ENCODE measurements at places on chromosomes 4 and X.

GRCh38 chr4:165175879-165176278, 31.5 kb upstream of the KLHL2 start:
- DNase-seq: no peak
- H3K27me3 ChIP-seq: peaks cover 51% of the 10 kb centered on the region
- no peaks in the 10 kb centered on the region for H3K4me1 ChIP-seq
- no peaks in the 10 kb centered on the region for H3K36me3 ChIP-seq

DNA sequence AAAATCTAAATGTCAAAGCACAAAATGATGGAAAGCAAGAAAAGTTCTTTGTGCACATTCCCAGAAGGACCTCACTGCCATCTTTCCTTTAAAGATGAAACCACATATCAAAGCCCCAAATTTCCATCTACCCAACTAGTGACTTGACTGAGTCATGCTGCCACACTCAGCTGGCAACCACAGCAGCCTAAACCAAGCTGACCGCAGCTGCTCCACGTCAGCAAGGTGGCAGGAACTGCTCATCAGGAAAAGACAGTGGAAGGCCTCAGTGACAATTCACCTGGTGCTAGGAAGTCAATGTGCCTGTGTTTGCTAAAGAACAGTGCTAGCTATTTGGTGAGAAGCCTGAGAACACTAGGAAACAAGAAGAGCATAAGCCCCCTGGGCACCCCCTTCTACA, 26.1 kb downstream of the ACOX3 start:
- peak overlapping the region; percentile 68 for H3K4me3 ChIP-seq
- no peaks in the 10 kb centered on the region for H3K27me3 ChIP-seq
- H3K36me3 ChIP-seq: peaks cover 28% of the 10 kb centered on the region
- peaks cover 33% of the 10 kb centered on the region for H3K4me1 ChIP-seq

GRCh38 chrX:78327370-78328086, at the start of gene CYSLTR1:
CYSLTR1 (minus strand) TSS chrX:78327611; CDS start chrX:78273746, 53,865 bp downstream.
- no peaks in the 10 kb centered on the region for H3K27me3 ChIP-seq
- no peak within 1 kb of the TSS for H3K27ac ChIP-seq
- no peak within 1 kb of the TSS for H3K4me3 ChIP-seq
- DNase-seq: no peak
- H3K36me3 ChIP-seq: no peaks in the 10 kb centered on the region

DNA sequence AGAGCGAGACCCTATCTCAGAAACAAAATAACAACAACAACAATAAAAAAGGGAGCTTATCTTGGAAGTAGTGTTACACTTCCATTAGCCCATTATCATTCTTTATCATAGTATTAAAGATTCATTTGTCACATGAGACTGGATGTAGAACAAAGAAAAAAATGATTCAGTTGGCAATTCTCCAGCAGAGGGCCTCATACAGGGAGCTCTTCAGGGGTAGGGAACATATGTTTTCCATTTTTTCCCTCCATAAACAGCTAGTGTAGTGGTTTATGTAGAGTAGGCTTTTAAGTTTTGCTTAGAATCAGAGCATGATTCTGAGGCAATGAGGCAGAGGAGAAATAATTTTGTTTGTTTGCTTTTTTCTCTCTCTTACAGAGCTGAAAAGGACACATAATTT, 5.8 kb downstream of the CPE start:
- H3K36me3 ChIP-seq: no peaks in the 10 kb centered on the region
- H3K4me1 ChIP-seq: no peaks in the 10 kb centered on the region
- H3K4me3 ChIP-seq: no peak overlapping the region
- no peak for DNase-seq
- H3K27me3 ChIP-seq: peaks cover 47% of the 10 kb centered on the region

DNA sequence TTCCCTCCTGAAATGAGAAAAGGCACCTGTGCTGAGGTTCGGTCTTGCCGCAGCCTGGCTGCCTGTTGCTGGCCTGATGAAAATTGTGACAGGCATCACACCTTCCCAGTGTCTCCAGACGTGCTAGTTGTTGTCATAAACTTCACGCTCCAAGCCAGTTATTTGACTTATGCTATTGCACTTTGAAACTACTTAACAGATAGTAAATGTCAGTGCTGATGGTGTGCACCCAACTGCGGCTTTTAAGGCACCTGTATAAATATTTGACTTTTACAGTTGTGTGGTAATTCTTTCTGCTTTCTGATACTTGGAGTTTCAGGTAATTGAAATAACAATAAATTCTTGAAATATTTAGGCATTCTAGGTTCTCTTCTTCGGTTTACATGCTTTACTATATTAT, 1.8 kb downstream of the WWC2 start:
- peak overlapping the region; percentile 60 for H3K4me3 ChIP-seq
- DNase-seq: no peak
- peaks cover 12% of the 10 kb centered on the region for H3K36me3 ChIP-seq
- peaks cover 23% of the 10 kb centered on the region for H3K27me3 ChIP-seq
- H3K4me1 ChIP-seq: peaks cover 5% of the 10 kb centered on the region

- H3K36me3 ChIP-seq: no peaks in the 10 kb centered on the region
- no peak for DNase-seq
- no peak overlapping the region for H3K27ac ChIP-seq
- no peaks in the 10 kb centered on the region for H3K4me1 ChIP-seq
Observed at GRCh38 chrX:145405012-145405411, 157.7 kb downstream of the SPANXN1 start.
